ENCODE measurements at places on chromosomes 16 and 17. TPM values are rescaled to one million over a fixed set of nuclear protein-coding genes. Genes with fewer than 3 reads are reported as not detected.

Gene GSG1L
- 0.18 TPM for total RNA-seq

Gene SRCIN1
- 0.04 TPM for total RNA-seq

Gene LITAF
- total RNA-seq, result 199 TPM

DNA sequence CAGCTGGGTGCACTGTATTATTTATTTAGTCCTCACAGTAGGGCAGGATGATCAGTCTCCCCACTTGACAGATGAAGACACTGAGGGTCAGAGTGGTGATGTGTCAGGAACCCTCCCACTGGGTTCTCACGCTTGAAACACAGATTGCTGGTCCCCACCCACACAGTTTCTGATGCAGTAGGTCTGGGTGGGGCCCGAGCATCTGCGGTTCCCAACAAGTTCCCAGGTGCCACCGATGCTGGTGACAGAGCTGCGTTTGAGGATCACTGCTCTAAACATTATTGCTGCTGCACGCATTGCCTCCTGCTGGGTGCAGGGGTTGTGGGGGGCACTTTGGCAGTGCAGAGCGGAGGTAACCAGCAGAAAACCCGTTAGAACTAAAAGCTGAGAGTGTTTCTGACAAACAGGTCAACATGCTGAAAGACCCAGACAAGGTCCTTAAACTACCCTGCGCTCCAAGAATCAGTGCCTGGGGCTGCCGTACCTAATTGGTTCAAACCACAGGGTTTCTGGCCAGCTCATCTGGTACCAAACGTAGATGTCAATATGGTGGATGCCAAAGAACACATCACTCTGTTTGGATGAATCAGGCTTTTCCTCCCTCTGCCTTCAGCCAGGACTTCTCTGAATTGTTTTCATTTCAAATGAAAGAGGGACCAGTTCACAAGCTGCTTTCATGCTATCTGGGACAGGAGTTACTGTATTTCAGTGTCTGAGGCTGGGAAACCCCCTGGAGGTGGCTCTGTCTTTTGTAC, 76.0 kb downstream of the ABCC1 start:
- peaks cover 6% of the 10 kb centered on the region for H3K36me3 ChIP-seq
- no peaks in the 10 kb centered on the region for H3K27me3 ChIP-seq
- no peak overlapping the region for H3K27ac ChIP-seq
- H3K4me3 ChIP-seq, result no peak overlapping the region
- H3K4me1 ChIP-seq, result peaks cover 13% of the 10 kb centered on the region
- peak; percentile 64 for DNase-seq

- H3K36me3 ChIP-seq, result peaks cover 24% of the 10 kb centered on the region
- peaks cover 36% of the 10 kb centered on the region for H3K4me1 ChIP-seq
- H3K4me3 ChIP-seq, result peak overlapping the region; percentile 85
- peak overlapping the region; percentile 91 for H3K27ac ChIP-seq
- DNase-seq, result peak; percentile 54
These were observed 1.4 kb upstream of the ALDOA start for GRCh38 chr16:30063893-30064728.

- peak; percentile 50 for DNase-seq
- no peak overlapping the region for H3K4me3 ChIP-seq
- H3K27ac ChIP-seq, result no peak overlapping the region
- no peaks in the 10 kb centered on the region for H3K27me3 ChIP-seq
- H3K4me1 ChIP-seq, result no peaks in the 10 kb centered on the region
These were observed 58.4 kb downstream of the TOM1L2 start for GRCh38 chr17:17913695-17914332.

GRCh38 chr17:28750178-28751047, 6.6 kb downstream of the TRAF4 start:
- no peaks in the 10 kb centered on the region for H3K27me3 ChIP-seq
- no peak overlapping the region for H3K27ac ChIP-seq
- H3K4me3 ChIP-seq, result no peak overlapping the region

DNA sequence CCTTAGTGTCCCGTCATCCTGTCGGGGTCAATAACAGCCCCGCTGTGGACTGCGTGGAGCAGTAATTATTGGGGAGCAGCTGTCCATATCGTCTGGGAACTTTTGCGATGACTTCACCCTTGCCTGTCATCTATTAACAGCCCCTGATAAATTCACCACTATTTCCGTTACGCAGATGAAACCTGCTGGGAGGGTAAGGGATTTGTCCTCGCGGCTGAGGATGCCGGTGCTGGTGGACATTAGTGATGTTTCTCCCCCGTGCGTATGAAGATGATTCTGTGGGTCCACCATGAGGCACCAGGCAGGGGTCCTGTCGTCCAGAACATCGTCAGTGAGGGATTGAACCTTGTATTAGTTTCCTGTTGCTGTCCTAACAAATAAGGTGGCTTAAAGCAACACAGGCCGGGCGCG, 1.0 kb downstream of the FLYWCH2 start:
- H3K27me3 ChIP-seq, result no peaks in the 10 kb centered on the region
- H3K36me3 ChIP-seq, result no peaks in the 10 kb centered on the region
- peak overlapping the region; percentile 88 for H3K27ac ChIP-seq
- DNase-seq, result no peak
- H3K4me1 ChIP-seq, result peaks cover 7% of the 10 kb centered on the region

- H3K4me3 ChIP-seq, result no peak overlapping the region
- DNase-seq, result no peak
- H3K27ac ChIP-seq, result no peak overlapping the region
- no peaks in the 10 kb centered on the region for H3K4me1 ChIP-seq
- H3K27me3 ChIP-seq, result no peaks in the 10 kb centered on the region
These were observed 39.9 kb downstream of the ADCY7 start for GRCh38 chr16:50306287-50306686.

DNA sequence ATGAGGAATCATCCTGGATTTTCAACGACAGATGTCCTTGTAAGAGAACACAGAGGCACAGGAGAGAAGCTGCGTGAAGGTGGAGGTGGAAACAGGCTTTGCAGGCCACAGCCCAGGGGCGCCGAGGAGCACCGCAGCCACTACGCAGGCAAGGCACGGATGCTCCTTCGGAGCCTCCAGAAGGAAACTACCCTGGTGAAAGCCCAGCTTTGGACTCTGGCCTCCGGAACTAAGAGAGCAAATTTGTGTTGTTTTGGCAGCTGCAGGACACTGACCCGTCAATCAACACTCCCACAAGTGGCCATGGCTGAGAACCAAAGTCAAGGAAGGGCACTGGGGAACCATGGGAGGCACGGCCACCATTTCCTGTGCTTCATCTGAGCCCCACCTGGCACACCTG, 3.4 kb downstream of the ARL16 start:
- no peak overlapping the region for H3K4me3 ChIP-seq
- H3K36me3 ChIP-seq, result no peaks in the 10 kb centered on the region
- H3K4me1 ChIP-seq, result peaks cover 17% of the 10 kb centered on the region
- DNase-seq, result no peak
- H3K27me3 ChIP-seq, result no peaks in the 10 kb centered on the region

DNA sequence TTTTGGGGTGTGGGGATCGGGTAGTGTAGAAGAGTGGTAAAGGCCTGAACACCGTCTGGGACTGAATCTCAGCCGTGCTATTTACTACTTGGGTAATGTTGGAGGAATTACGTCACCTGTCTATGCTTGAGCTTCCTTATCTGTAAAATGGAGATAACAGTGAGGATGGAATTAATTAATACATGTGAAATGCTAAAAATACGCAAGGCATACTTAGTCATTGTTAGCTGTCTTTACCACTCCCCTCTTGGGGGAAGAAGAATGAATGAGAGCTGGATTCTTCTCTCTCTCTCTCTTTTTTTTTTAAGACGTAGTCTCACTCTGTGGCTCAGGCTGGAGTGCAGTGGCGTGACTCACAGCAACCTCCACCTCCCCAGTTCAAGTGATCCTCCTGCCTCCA, 41.1 kb upstream of the TANGO6 start:
- H3K27ac ChIP-seq, result no peak overlapping the region
- H3K27me3 ChIP-seq, result no peaks in the 10 kb centered on the region
- no peak overlapping the region for H3K4me3 ChIP-seq
- no peaks in the 10 kb centered on the region for H3K4me1 ChIP-seq

Measured in CD8-positive, alpha-beta memory T cell (primary cell).